ENCODE measurements at places on chromosomes 13 and 19.

- no peak for DNase-seq
Observed at GRCh38 chr13:98398581-98398980, 178.3 kb downstream of the STK24 start.

DNA sequence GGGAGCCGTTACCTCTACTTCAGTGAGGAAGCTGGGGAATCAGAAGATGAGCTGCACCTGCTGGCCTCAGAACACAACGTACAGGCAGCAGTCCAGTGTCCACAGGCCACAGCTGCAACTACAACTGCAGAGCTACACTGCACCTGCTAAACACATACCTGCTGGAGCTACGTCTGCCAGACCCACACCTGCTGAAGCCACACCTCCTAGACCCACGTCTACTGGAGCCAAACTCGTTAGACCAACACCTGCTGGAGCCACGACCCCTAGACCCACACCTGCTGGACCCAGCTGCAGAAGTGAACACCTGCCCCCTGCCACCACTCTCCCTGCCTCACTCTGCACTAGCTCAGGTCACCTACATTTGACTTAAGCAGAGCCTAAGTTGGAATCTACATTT lies 169.9 kb downstream of the USP12 start:
- no peak for DNase-seq

GRCh38 chr19:16896146-16897028 lies 7.6 kb downstream of the F2RL3 start:
- DNase-seq = no peak

DNA sequence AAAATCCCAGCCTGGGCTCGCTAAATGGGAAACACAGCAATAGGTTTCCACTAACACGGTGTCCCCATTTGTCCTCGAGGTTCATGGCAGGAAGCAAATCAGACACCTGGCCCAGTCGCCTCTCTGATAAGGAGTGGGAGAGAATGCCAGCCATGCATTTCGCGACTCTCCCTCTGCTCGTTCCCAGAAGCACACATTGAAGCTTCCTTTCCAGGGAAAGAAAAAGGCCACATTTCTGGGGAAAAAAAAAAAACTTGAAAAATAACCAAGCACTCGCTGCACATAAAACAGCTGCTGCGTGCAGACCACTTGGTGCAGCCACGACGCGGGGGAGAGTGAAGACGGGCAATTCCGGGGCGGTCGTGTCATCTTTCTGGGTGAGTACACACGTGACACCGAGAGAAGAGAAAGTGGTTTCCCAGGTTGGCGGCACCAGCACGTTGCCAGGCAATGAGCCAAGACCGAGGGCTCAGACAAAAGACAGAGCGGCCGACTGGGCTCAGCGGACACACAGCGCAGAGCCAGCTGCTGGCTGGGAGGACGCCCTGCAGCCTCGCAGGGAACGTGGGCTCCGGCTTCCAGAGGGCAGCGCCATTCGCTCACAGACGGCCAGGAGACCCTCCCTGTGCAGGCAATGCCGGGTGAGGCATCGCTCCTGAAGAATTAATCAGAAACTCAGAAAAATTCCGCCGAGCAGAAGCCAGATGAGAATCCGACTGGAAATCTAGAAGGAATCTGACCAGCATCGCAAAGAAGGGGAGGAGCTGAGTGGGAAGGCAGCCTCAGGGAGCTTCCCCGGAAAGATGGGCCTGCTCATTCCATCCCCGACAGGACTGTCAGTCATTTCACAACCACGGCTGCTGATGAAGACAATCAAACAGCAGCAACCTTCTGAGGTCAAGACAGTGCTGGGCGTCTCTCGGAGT lies 83.2 kb upstream of the IRS2 start:
- DNase-seq = no peak

- DNase-seq = no peak
Observed at GRCh38 chr13:53569453-53569852, 540.8 kb downstream of the OLFM4 start.

GRCh38 chr13:112457081-112457480 lies 80.9 kb downstream of the SPACA7 start:
- DNase-seq = peak; percentile 9

- DNase-seq = no peak
Observed at GRCh38 chr13:95250961-95251360, 50.3 kb downstream of the ABCC4 start.

DNA sequence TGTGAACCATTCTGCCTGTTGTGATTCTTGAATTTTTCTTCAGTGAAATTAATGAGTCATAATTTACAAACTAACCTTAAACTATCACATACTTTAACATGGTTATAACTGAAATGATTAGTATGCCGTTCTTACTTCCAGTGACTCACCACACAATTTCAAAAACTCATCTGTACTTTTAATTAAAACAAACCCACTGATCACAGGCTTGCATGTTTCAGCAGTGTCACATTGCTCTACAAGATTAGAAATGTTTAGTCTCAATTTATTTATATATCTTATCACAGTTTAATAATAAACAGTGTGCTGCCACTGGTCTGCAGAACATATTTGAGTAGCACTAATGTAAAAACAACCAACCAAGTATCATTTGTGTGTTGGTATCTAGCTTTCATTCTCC lies 2227.9 kb upstream of the PCDH20 start:
- no peak for DNase-seq

GRCh38 chr13:49436890-49437289 lies 7.0 kb downstream of the CAB39L start:
- peak; percentile 32 for DNase-seq

- DNase-seq = no peak
Observed at GRCh38 chr13:43316946-43317353, 293.6 kb downstream of the DNAJC15 start.

DNA sequence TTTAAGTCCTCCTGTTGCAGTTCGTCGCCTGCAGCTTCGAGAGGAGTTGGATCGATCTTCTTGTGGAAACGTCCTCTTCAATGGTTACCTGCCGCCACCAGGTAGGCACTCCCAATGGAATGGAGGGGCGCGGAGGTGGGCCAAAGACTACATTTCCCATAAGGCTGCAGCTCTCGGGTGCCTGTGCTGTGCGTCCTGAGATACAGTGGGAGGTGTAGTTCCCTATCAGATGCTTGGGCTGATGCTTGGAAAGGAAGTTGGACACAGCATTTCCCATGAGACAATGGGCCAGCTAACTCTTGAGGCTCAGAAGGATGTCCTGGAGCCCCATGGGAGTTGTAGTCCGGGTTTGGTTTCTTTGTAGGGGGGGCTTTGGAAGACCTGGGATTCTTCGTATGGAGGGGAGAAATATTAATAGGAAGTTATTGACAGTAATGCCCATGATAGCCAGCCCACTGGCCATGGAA lies 1.8 kb downstream of the SHKBP1 start:
- no peak for DNase-seq

DNA sequence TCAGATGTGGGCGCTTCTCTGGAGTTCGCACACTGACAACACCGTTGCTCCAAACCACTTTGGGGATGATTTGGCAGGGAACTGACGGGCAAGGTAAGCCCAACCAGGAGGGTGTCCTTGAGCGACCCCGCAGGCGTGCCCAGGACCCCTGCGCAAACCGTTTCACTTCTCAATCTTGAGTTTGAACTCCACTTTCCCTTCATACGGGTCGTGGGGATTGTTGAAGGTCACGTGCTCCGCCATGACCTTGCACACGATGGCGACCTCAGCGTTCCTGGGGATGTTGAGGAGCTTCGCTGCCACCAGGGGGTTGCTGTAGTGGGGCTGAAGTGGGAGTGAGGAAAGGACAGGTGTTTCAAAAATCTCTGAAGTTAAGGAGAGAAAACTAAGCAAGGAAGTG lies 8.8 kb downstream of the ATP4B start:
- DNase-seq = no peak

DNA sequence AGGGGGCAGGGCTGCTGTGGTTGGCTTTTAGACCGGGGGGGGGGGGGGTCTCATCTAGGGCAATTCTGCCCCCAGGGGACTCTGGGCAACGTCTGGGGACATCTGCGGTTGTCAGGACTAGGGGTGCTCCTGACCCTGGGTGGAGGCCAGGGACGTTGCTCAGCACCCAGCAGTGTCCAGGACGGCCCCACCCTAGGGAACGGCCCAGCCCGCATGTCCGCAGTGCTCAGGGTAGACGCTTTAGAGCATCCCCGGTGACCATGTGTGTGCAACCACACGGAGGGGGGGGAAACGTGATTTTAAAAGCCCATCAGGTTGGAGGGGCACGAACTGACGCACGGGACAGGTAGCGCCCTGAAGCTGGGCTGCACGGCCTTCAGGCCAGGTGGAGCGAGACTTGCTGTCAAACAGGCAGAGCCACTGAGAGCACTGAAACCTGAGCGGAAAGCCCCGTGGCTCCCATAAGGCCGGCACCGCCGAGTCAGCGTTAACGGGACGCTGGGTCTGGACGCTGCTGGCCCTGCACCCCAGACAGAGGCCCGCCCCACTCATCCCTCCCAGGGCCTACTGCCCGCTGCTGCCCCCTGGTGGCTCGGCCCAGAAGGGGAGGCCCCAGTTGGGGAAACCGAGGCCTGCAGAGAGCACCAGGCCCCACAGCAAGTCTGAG lies 8.3 kb downstream of the CACTIN start:
- DNase-seq = peak; percentile 62

DNA sequence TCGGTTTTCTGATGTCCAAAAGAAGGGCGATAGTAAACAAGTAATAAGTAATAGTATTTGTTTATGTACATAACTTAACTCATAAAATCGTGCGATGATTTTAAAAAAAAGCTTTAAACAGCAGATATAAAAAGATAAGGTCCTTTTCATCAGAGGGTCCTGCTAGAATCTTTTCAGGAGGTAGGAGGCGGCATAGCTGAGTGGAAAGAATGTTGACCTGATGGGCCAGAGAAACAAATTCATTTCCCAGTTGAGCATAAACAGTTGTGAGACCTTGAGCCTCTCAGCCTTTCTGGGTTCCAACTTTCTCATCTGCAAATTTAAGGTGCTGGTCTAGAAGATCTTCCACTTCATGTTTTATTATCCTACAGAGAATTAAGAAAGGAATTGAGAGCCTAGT lies 173.5 kb downstream of the LACC1 start:
- no peak for DNase-seq

Data from naive thymus-derived CD4-positive, alpha-beta T cell (primary cell).